ENCODE measurements at places on chromosomes 5 and 9. TPM values are rescaled to one million over a fixed set of nuclear protein-coding genes. Genes with fewer than 3 reads are reported as not detected.
A peak's percentile ranks its signal among the peaks of the same experiment; 100 is the strongest.

- DNase-seq: no peak
Observed at GRCh38 chr5:147190331-147190730, 44.5 kb upstream of the STK32A start.

DNA sequence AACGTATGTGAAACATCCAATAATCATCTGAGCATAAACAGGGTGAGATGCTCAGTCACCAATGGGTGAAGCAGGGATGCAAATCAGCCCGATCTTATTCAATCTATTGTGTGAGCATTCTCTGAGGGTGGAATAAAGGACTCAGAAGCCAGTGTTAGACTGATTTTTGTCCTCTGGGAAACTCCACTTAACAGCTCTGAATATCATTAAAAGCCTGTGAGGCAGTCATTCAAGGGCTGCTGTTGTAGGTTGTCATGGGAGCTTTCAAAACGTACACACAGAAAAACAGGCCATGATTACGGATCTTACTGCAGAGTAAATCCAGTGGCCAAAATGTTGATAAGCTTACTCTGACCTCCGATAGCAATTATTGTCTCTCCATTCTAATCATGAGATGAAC, 266.5 kb upstream of the EFNA5 start:
- no peak for DNase-seq

DNA sequence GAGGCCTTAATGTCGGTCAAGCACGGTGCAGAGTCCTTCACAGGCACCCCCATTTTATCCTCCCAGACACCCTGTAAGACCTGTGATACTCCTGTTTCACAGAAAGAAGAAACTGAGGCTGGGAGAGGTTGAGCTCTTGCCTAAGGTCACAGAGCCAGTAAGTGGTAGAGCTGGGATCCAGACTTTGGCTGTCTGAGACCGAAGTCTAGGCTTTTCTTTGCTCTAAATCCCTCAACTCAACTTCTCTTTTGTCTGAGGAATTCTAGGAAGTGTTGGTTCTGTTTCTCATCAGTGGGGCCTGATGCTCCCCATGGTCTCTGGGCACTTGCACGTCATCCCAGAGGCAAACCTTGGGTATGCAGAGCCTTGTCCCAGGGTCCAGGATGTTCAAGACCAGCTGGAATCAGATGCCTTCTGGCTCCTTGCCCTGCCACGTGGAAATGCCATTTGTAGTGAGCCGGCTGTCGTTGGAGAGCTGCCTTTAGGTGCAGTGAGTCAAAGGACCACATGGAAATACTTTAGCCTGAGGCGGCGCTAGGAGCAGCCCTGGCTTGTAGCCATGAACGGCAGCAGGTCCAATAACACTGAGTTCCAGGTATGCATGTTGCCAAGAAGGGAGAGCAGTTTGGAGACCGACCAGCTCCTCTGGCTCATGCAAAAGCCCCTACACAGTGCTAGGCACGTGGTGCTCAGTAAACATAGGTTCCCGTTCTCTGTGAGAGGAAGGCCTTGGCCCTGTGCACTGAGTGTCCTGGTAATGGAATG, 9.2 kb downstream of the DCANP1 start:
- no peak for DNase-seq

GRCh38 chr9:81782313-81782995, 93.1 kb upstream of the TLE1 start:
- DNase-seq: no peak

GRCh38 chr5:74250304-74251102, 390.0 kb downstream of the ENC1 start:
- DNase-seq: no peak

DNA sequence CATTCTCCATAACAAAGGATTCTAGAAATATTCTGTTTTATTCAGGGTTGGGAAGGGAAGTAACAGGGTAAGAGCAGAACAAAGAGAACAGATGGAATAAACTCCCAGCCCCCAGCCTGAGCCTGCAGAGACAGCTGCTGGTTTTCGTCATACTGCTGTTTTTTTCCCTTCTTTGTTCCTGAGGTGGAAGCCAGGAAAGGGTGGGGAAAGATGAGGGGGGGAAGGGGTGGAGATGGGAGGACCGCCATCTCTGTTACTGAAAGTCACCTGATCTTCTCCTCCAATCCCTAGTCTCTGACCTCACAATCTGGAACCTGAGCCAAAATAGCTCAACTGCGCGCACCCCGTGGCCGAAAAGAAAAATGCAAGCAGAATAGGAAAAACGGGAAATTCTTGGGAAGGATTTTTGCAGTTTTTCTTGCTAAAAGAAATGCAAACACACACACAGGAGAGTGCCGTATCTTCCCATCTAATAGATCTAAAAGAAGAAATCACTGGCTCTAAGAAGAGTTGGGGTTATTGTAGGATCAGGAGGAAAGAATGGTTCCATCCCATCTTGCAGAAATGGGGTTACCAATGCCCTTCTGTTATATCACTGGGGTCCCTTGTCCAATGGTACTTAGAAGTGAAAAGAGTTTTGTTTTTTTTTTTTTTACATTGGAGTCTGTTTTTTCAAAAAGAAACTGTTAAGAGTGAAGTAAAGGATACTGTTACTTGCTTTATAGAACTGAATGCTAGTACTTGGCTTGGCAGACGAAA, 57.9 kb downstream of the DIAPH1 start:
- DNase-seq: peak; percentile 67

DNA sequence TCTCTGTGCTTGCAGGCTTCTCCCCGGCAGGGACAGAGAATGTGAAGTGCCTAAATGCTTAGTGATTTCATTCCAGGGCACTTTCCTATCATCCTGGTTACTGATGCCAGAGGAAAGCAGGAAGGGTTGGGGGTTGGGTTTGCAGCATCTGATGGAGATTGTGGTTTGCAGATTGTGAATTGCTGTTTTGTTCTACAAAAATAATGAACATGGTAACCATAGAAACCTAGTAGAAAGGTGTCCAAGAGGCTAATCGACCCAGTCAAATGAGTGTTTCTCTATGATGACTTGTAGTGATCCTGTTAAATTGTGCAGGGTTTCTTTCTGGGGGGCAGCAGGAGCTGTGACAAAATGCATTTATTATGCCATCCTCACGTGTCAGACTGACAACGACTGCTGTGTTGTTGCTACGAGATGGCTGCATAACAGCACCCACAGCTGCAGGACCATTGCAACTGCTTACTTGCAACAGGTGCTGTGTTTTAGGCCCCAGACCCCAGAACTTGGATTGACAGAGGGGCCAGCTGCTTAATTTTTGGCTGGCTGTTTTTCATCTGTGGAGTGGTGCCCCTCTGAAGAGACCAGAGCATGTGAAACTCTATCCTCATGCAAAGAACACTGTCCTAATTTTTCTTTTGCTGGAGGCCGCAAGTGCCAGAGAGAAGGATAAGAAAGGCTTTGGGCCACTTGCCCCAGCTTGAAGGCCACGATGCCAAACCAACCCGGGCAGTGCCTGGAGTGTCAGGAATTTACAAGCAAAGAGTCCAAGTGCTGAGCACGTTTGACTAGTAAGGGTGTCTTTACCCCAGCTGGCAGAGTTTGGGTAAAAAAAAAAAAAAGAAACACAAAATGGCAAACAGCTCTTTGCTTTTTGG, 397.8 kb downstream of the GADD45G start:
- DNase-seq: no peak

DNA sequence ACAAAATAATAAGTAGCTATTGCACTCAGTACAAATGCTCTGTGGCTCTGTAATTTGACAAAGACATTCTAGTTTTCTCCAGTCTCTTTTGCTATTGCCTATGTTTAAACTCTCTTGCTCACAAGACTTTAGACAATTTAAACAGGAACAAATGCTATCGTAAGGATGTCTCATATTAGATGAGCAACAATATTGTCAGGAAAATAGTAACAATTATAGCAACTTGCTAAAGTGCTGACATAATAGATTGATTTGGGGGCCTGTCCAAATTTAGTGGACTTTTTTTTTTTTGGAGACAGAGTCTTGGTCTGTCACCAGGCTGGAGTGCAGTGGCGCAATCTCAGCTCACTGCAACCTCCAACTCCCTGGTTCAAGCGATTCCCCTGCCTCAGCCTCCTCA, 11.8 kb downstream of the KIF2A start:
- DNase-seq: no peak

DNA sequence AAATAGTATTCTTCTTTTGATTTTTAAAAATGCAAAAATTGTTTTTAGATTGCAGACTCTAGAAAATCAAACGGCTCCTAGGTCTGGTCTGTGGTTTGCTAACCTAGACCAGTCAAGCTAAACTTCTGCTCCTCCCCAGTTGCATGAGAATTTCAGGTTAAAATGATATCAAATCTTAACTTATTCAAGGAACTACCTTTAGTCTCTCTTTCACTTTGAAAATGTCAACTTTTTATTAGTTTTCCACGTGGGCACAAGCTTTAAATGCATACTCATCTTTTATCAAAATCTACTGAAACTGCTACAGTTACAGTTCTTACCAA, 8.8 kb downstream of the CAMK4 start:
- no peak for DNase-seq

GRCh38 chr5:84650429-84650828, 265.7 kb upstream of the EDIL3 start:
- no peak for DNase-seq

DNA sequence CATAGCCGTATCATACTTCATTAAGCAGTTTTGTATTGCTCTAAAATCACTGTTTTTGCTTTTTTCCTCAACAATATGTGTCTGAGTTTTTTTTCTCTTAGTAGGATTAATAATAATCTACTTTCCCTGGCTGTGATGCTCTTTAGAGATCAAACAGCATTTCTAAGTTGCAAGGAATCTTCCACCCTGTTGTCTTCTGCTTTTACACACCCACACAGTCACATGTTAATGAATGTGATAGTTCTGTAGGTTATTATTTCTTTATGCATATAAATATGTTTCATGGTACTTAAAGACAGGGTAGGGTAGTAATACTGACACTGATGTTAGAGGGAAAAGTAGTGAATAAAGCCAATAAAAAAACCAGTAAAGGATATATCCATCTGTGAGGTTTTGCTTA, 29.3 kb downstream of the SLC44A1 start:
- no peak for DNase-seq

DNA sequence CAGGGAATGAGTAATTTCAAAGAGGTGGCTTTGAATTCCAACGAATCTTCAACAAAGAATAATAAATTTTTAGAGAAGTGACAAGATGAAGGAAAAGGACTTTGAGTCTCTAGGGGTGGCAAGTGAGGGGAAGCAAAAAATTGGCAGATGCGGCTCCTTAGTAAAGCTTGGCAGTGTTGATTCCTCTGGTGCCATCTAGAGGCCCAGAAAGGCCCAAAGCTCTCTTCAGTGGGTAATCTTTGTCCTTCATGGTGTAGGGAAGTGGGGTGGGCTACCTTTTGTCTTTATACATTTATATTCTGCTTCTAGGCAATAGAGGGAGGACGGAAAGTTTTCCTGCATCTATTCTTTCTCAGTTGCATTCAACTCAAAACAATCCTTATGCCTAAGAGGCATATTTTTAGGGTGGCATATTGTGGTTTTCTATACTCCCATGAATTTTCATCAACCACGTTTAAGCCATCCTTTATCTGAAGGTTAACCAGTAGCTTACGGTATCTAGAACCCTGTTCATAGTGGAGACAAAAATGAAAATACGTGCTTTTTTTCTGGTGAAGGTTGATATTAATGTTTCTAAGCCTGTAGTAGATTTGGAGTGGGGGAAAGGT, 17.5 kb upstream of the ROPN1L start:
- no peak for DNase-seq

GRCh38 chr9:18608371-18608770, 134.4 kb downstream of the ADAMTSL1 start:
- DNase-seq: no peak

DNA sequence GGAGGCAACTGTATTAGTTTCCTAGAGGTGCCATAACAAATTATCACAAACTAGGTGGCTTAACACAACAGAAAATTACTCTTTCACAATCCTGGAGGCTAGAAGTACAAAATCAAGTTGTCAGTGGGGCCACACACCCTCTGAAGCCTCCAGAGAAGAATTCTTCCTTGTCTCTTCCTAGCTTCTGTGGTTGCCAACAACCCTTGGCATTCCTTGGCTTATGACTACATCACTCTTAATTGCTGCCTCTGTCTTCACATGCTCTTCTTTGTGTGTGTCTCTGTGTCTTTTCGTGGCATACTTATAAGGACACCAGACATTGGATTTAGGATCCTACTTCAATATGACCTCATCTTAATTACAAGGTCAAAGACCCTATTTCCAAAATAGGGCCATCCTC, 327.5 kb downstream of the CHSY3 start:
- no peak for DNase-seq

DNA sequence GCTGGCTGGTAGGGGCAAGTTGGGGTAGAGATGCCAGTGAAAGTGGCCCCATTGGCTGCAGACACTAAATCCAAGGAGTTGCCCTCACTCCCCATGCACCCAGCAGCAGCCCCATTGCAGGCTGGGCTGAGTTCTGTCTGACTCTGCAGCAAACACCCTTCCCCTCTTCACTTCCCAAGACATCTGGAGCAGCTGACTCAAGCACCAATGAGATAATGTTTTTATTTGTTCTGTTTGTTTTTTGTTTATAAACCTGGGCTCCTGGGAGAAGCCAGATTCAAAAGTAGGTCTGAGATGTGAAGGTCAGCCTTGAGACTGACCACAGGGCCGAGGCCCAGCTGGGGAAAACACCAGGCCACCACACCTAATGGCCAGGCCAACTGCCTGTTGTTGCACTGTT, 545.9 kb upstream of the KLF4 start:
- DNase-seq: no peak

GRCh38 chr5:150734579-150735384, 24.0 kb downstream of the DCTN4 start:
- DNase-seq: peak; percentile 77

GRCh38 chr5:111968459-111968858, 211.5 kb upstream of the NREP start:
- DNase-seq: no peak

DNA sequence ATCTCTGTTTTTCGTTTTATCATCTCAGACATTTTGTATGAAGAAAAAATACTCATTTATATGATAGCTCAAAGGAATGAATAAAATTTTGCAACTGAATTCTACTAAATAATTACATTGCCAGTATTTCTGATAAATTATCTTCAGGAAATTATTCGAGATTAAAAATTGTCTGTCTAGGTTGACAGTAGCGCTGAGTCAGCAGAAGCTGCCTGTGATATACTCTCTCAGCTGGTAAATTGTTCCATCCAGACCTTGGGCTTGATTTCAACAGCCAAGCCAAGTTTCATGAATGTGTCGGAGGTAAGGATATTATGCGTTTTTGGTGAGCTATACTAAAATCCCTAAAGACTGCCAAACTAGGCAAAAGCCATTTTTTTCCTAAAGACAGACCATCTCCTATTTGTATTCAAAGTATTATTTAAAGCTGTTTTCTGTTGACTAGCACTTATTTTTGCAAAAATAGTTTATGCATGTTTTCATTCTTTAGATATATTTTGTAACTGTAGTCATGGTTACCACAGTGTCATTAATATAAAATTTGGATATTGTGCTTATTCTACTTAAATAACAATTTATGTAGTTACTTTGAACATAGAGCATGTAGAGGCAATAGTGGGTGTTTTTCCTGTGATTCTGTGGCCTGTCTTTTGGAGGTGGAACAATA, 17.4 kb downstream of the LECT2 start:
- DNase-seq: no peak

Gene ENTPD2
- 0.87 TPM for total RNA-seq

Gene QRFP
- total RNA-seq: 0.16 TPM

Gene SLC36A3
- not detected for total RNA-seq

Gene SGCD
- 15.5 TPM for total RNA-seq

Gene OLFM1
- 21.5 TPM for total RNA-seq

Gene PRRX2
- 1.7 TPM for total RNA-seq

Gene RAB24
- total RNA-seq: 30.3 TPM

All from left lung (tissue), 14 donors.